ENCODE measurements at places on chromosomes 3 and 15.

DNA sequence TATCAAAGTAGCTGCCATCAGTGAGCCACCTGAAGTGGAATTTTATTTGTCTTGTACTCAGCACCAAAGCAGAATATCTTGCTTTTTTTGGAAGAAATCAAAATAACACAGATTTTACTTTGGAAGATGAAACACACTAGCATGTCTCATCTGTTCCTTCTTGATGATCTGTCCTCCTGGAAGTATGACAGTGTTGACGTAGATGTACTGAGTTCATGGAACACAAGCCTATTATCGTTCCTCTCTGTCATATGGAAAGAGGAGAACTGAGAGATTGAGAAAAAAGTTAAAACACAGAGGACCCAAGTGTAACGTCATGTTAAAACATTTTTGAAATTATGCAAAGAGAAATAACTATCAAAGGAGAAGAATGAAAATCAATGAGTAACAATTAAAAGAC lies 340.2 kb downstream of the ROBO2 start:
- no peaks in the 10 kb centered on the region for H3K36me3 ChIP-seq
- no peaks in the 10 kb centered on the region for H3K27me3 ChIP-seq
- no peak overlapping the region for H3K27ac ChIP-seq
- DNase-seq, result no peak

- no peak overlapping the region for H3K27ac ChIP-seq
- DNase-seq, result no peak
- no peak overlapping the region for H3K4me3 ChIP-seq
- H3K27me3 ChIP-seq, result no peaks in the 10 kb centered on the region
- no peaks in the 10 kb centered on the region for H3K36me3 ChIP-seq
Observed at GRCh38 chr3:55698831-55699230, 211.7 kb upstream of the WNT5A start.

DNA sequence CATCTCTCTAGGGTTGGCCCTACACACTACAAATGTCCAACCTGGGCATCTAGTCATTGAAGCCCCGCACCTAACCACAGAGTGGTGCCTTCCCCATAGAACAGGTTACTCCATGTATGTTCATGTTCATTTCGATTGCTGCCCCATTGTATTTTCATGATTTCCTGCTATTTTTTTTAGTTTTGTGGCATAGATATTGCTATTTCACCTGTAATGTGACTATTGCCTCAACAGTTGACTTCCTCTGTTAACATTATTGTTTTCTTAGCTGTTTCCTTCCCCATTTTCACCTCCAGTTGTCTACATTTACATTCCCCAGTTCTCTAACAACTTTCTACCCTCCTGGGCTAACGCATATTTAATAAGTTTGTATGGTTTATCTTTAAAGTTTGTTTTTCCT lies 137.7 kb upstream of the RBMS3 start:
- no peaks in the 10 kb centered on the region for H3K4me1 ChIP-seq
- H3K27ac ChIP-seq, result no peak overlapping the region
- DNase-seq, result no peak
- no peaks in the 10 kb centered on the region for H3K36me3 ChIP-seq
- H3K4me3 ChIP-seq, result no peak overlapping the region
- no peaks in the 10 kb centered on the region for H3K27me3 ChIP-seq

- no peaks in the 10 kb centered on the region for H3K36me3 ChIP-seq
- no peak for DNase-seq
- H3K4me1 ChIP-seq, result no peaks in the 10 kb centered on the region
- no peak overlapping the region for H3K27ac ChIP-seq
- H3K27me3 ChIP-seq, result no peaks in the 10 kb centered on the region
Observed at GRCh38 chr3:173986861-173987410, 589.4 kb downstream of the NLGN1 start.

GRCh38 chr3:9301798-9302197 lies 52.4 kb upstream of the SRGAP3 start:
- H3K4me1 ChIP-seq, result no peaks in the 10 kb centered on the region
- no peak overlapping the region for H3K4me3 ChIP-seq
- H3K36me3 ChIP-seq, result no peaks in the 10 kb centered on the region
- no peak overlapping the region for H3K27ac ChIP-seq
- DNase-seq, result no peak
- H3K27me3 ChIP-seq, result peaks cover 3% of the 10 kb centered on the region

DNA sequence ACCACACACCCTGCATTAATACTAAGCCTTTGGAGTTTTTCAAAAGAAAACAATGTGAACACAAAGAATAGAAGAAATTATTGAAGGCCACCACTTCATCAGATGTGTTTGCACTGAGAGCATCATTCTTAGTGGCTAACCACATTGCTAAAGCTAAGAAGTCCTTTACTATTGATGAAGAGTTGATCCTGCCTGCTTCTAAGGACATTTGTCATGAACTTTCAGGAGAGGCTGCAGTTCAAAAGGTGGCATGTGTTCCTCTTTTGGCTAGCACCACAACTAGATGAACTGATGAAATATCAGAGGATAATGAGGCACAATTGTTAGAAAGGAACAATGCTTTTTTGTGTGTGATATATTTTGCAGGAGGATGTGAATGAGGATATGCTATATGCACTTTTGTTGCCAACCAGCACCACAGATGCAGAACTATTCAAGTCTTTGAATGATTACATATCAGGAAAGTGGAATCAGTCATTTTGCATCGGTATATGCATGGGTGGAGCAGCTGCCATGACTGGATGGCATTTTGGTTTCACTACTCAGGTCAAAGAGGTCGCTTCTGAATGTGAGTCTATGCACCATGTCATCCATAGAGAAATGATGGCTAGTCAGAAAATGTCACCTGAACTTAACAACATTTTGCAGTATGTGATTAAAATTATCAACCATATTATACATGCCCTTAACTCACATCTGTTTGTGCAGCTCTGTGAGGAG lies 2.5 kb upstream of the EID1 start:
- H3K4me3 ChIP-seq, result no peak overlapping the region
- H3K36me3 ChIP-seq, result no peaks in the 10 kb centered on the region
- peaks cover 6% of the 10 kb centered on the region for H3K27me3 ChIP-seq
- H3K4me1 ChIP-seq, result no peaks in the 10 kb centered on the region

- peak overlapping the region; percentile 79 for H3K4me3 ChIP-seq
- H3K36me3 ChIP-seq, result no peaks in the 10 kb centered on the region
- no peaks in the 10 kb centered on the region for H3K27me3 ChIP-seq
- peak overlapping the region; percentile 78 for H3K27ac ChIP-seq
- peaks cover 4% of the 10 kb centered on the region for H3K4me1 ChIP-seq
Observed at GRCh38 chr15:38454696-38455090, 766 bp downstream of the FAM98B start.

- H3K4me3 ChIP-seq, result no peak overlapping the region
- H3K27me3 ChIP-seq, result no peaks in the 10 kb centered on the region
- no peaks in the 10 kb centered on the region for H3K4me1 ChIP-seq
- no peak for DNase-seq
- H3K27ac ChIP-seq, result no peak overlapping the region
Observed at GRCh38 chr3:59406943-59407342, 357.1 kb upstream of the CFAP20DC start.

GRCh38 chr3:192831111-192831644 lies 86.5 kb downstream of the MB21D2 start:
- H3K27me3 ChIP-seq, result no peaks in the 10 kb centered on the region
- H3K36me3 ChIP-seq, result no peaks in the 10 kb centered on the region
- H3K4me1 ChIP-seq, result no peaks in the 10 kb centered on the region
- no peak for DNase-seq

DNA sequence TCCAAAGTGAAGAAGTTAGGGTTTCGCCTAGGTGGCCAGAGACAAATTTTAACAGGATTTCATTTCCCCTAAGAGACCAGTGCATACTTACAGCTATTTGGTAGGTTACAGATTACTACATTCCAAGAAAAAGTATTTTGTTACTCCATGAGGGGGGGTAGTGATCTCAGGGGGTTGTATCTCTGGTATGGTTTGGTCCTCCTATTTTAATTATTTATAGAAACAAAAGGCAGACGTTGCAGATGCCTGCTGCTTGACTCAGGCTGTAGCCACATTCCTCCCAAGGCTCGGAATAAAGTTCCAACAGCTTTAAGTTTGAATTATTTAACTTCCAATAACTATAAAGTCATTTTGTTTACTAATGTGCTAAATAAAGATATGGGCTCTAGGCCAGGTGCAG lies 1.3 kb upstream of the TRIM59 start:
- no peaks in the 10 kb centered on the region for H3K27me3 ChIP-seq
- DNase-seq, result no peak
- no peak overlapping the region for H3K4me3 ChIP-seq
- H3K36me3 ChIP-seq, result no peaks in the 10 kb centered on the region

DNA sequence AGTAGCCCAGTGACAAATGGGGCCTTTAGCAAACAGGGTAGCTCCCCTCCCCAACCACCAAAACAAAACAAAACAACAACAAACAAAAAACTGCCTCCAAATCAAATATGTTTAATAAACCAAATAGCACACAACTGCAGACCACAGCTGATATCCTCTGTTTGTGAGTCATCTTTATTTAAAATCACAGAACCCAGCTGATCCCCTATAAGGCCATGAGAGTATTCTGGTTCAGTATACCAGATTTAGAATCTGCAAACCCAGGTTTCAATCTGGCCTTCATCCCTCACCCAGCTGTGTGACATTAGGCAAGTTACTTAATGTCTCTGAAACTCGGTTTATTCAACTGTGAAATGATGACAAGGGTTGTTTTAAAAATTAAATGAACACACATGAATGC lies 124.5 kb downstream of the SUCLG2 start:
- no peak for DNase-seq
- no peak overlapping the region for H3K27ac ChIP-seq
- no peaks in the 10 kb centered on the region for H3K27me3 ChIP-seq
- peaks cover 17% of the 10 kb centered on the region for H3K36me3 ChIP-seq

DNA sequence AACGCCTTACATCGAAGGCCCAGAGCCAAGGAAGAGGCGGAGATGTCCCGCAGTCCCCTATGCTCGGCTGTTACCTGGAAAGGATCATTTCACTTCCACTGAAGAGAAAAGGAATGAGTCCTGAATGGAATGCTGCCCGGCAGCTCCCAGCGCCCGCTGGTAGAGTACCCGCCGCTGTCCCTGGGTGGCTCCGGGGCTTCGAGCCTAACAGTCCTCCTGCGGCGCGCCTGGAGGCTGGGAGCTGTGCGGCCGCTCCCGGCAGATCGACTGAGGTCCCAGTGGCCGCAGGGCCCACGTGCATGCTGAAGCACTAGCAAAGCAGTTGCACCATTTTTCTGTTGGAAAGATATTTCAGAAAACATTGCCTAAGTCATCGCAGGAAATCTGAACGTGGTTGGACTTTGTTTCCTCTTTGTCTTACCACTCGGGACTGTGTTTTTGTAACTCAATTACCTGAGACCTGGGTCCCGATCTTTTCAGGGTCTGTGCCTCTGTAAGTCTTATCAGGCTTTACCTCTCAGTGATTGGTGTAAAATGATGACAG lies 984 bp downstream of the RNU6-1 start:
- H3K4me3 ChIP-seq, result peak overlapping the region; percentile 84
- no peaks in the 10 kb centered on the region for H3K36me3 ChIP-seq
- H3K27ac ChIP-seq, result peak overlapping the region; percentile 92
- DNase-seq, result no peak
- peaks cover 30% of the 10 kb centered on the region for H3K4me1 ChIP-seq

GRCh38 chr15:61889706-61890105 lies 170.5 kb downstream of the VPS13C start:
- H3K36me3 ChIP-seq, result peaks cover 45% of the 10 kb centered on the region
- H3K4me1 ChIP-seq, result no peaks in the 10 kb centered on the region
- H3K27ac ChIP-seq, result no peak overlapping the region
- H3K4me3 ChIP-seq, result no peak overlapping the region
- no peak for DNase-seq

- H3K27me3 ChIP-seq, result no peaks in the 10 kb centered on the region
- H3K27ac ChIP-seq, result no peak overlapping the region
- no peaks in the 10 kb centered on the region for H3K4me1 ChIP-seq
- DNase-seq, result peak; percentile 9
- peaks cover 61% of the 10 kb centered on the region for H3K36me3 ChIP-seq
Observed at GRCh38 chr3:158659454-158660237, 12.8 kb downstream of the LXN start.

DNA sequence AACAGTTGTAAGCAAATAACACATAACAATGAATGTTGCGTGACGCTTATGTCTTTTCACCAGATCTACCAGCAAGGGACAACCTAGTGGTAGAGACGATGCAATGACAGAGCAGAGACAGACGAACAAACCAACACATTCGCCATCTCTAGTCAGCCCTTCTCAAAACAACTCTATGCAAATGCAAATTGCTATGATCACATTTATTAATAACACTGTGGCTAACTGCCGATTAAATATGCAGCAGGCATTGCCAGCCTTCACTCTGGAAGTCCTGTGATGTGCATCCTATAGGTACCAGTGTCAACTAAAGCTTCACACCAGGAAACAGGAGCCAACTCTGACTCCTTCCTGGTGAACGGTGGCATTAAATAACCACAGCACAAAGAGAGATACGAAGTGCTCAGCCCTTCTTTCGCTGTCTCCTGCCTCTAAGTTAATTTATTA lies 94.2 kb downstream of the FOXP1 start:
- no peaks in the 10 kb centered on the region for H3K36me3 ChIP-seq
- H3K27ac ChIP-seq, result peak overlapping the region; percentile 85
- H3K27me3 ChIP-seq, result no peaks in the 10 kb centered on the region
- DNase-seq, result no peak
- peaks cover 41% of the 10 kb centered on the region for H3K4me1 ChIP-seq
- H3K4me3 ChIP-seq, result peak overlapping the region; percentile 23

- peak overlapping the region; percentile 83 for H3K4me3 ChIP-seq
- H3K27me3 ChIP-seq, result no peaks in the 10 kb centered on the region
- peaks cover 4% of the 10 kb centered on the region for H3K36me3 ChIP-seq
- H3K27ac ChIP-seq, result peak overlapping the region; percentile 87
Observed at GRCh38 chr3:52277972-52278509, 408 bp downstream of the WDR82 start.

- H3K27me3 ChIP-seq, result no peaks in the 10 kb centered on the region
- no peak overlapping the region for H3K4me3 ChIP-seq
- H3K36me3 ChIP-seq, result no peaks in the 10 kb centered on the region
Observed at GRCh38 chr3:58049143-58049785, 41.0 kb downstream of the FLNB start.

- H3K4me1 ChIP-seq, result peaks cover 16% of the 10 kb centered on the region
- H3K27me3 ChIP-seq, result no peaks in the 10 kb centered on the region
- H3K4me3 ChIP-seq, result peak overlapping the region; percentile 87
Observed at GRCh38 chr3:141403576-141403975, 35.3 kb downstream of the ZBTB38 start.

- H3K27ac ChIP-seq, result no peak overlapping the region
- H3K4me3 ChIP-seq, result no peak overlapping the region
- no peaks in the 10 kb centered on the region for H3K27me3 ChIP-seq
- no peaks in the 10 kb centered on the region for H3K36me3 ChIP-seq
- no peaks in the 10 kb centered on the region for H3K4me1 ChIP-seq
Observed at GRCh38 chr15:63344731-63345390, 36.8 kb downstream of the CA12 start.

Measured in effector memory CD4-positive, alpha-beta T cell (primary cell).